Globus pallidus (tissue), 1 donor: ENCODE measurements at places on chromosomes 7 and 10.

GRCh38 chr10:24306507-24306875, 97.6 kb downstream of the KIAA1217 start:
- no peak for DNase-seq

DNA sequence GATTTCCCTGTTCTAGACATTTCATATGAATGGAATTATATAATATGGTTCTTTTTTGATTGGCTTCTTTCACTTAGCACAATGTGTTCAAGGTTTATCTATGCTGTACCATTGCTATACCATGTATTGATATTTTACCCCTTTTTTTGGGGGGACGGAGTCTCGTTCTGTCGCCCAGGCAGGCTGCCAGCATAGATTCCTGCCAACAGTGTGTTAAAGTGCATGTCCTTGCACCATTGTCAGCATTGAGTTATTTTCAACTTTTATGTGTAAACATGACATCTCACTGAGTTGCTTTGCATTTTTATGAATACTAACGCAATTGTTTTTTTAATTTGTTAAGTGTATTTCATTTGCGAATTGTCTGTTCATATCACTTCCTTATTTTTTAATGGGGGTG, 4.9 kb downstream of the ABCC2 start:
- DNase-seq = no peak

GRCh38 chr7:114917211-114917839, 4.6 kb upstream of the MDFIC start:
- DNase-seq = no peak

DNA sequence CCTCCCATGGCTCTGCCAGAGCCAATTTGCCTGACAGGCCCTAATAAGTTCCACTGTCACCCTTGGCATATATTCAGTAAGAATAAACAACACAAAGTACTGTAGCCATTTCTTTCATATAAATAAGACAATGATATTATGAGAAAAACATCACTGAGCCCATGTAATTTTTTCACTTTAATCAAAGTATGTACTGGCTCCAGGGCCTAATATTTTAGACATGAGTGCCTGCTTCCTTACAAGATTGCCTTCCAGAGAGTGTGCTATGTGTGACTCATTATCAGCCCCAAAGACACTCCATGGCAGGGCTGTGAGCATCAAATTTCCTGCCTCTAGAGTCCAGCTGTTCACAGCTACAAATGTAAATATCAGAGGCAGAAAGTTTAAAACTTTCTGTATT, 297.6 kb downstream of the LHFPL3 start:
- no peak for DNase-seq

- no peak for DNase-seq
Observed at GRCh38 chr10:49183596-49184542, 4.3 kb downstream of the TMEM273 start.

DNA sequence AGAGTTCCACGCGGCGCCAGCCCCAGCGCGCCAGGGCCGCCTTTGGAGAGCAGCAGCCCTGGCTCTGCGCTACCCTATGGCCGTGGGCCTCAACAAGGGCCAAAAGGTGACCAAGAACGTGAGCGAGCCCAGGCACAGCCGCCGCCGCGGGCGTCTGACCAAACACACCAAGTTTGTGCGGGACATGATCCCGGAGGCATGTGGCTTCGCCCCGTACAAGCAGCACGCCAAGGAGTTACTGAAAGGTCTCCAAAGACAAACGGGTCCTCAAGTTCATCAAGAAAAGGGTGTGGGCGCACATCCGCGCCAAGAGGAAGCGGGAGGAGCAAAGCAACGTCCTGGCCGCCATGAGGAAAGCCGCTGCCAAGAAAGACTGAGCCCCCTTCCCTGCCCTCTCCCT, 144.1 kb downstream of the SRPK2 start:
- no peak for DNase-seq

GRCh38 chr7:77482015-77482414, 55.1 kb upstream of the PTPN12 start:
- no peak for DNase-seq

GRCh38 chr10:79982362-79982800, 33.5 kb upstream of the SFTPD start:
- no peak for DNase-seq

DNA sequence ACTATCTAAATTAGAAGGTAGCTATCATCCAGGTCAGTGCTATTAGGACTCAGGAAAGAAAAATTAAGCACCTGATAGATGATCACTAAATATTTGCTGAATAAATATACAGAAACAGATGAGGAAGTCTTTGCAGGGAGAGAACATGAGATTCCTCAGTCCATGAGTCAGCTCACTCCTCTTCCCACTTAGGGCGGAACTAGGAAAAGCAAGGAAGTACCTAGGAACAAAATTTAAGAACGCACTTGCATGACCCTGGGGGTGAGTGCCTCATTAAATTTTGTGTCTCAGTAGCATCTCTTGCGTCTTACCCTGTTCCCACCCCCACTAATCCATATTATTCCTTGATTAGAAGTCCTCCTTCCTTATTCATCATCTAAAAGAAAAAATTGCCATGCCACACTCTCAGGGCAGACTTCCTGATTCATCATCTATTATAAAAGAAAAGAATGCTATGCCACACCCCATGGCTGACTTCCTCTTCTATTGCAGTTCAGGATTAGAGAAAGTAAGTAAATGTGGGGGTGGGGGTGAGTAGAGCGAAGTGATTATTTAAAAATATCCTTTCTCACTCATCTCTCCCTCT, 208.8 kb downstream of the THSD7A start:
- DNase-seq = no peak
